ENCODE measurements at places on chromosomes 1 and 21.

GRCh38 chr21:16460936-16461335, 731.2 kb downstream of the USP25 start:
- DNase-seq: no peak

DNA sequence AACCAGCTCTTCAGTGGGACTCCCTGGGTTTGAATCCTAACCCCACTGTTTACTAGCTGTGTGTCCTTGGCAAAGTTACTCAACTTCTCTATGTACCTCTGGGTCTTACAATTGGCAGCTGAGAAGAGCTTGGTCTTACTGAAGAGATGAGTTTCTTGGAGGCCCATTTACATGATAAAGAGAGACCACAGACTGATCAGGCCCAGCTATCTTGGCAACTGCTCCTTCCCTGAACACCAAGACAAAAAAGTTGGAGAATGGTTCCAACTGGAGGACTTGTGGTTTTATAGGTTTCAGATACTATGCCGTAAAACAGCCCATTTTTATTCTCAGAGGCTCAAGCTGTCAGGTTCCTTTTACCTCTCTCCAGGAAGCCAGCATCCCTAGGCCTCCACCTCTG, 24.8 kb upstream of the CNIH3 start:
- no peak for DNase-seq

GRCh38 chr1:151106894-151107293, 36.3 kb downstream of the GABPB2 start:
- DNase-seq: no peak

- DNase-seq: no peak
Observed at GRCh38 chr1:25695090-25695770, 78.6 kb downstream of the MAN1C1 start.

GRCh38 chr1:29634746-29635335, 398.5 kb downstream of the PTPRU start:
- no peak for DNase-seq

DNA sequence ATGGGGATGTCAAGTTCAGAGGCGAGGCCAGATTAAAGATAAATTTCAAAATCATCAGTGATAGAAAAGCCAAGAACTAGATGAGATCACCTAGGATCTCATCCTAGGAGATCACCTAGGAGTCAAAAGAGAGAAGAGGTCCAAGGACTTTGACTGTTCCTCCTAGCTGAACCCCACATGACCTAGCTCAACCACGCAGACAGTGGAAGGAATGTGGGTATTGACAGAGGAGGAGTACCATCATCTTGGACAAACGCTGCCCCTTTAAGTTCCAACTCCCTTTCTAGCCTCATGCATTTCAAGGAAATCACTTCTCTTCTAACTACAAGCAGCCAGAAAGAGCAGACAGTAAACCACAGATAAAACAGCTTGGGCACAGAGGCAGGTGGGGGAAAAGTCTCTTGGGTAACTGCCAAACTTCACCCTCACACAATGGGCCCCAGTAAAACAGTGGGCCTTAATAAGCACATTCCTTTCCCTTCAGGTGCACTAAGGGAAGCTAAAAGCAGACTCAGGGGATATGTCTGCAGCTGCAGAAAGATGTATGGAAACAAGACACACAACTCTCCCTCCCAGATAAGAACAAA, 12.5 kb upstream of the FAM76A start:
- no peak for DNase-seq

- DNase-seq: no peak
Observed at GRCh38 chr1:11990303-11991032, 10.2 kb downstream of the MFN2 start.

GRCh38 chr1:207335695-207336363, 14.4 kb downstream of the CD55 start:
- no peak for DNase-seq

- DNase-seq: no peak
Observed at GRCh38 chr1:223621312-223621734, 44.2 kb downstream of the CAPN8 start.

All from NCI-H1092 treated with DMSO at 0.1 percent for 48 hours (cell line).